ENCODE measurements at places on chromosomes 5 and 9. TPM values are rescaled to one million over a fixed set of nuclear protein-coding genes. Genes with fewer than 3 reads are reported as not detected.

DNA sequence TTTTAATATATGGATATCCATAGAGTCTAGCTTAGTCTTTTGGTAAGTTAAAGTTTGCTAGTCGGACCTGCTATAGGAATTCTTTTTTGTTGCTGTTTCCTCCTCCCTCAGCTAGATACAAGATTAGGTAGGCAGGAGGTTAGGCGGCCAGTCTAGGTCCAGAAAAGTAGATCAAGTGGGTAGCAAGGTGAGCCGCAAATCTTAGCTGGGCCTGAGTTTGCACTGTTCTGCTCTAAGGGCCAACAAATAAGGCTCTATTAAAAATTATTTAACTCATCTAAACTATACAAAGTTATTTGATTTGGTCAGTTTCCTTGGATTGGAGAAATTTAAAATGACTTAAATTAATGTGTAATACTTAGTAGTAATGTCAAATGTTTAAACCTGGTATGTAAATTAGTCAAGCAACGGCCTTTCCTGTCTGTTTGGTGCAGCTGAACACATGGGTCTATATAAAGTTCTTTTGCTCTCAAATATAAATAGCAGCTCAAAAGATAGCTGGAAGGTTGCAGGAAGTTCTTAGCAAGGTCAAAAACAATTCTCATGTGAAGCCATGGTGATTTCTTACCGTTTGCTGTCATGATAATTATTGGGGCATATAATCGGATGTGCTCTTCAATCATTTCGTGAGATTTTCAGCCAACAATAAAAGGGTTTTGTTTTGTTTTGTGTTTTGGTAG, 72.0 kb downstream of the PRKACG start:
- no peak for DNase-seq

- DNase-seq: no peak
Measured at GRCh38 chr9:38067859-38068681, 957 bp downstream of the SHB start.

DNA sequence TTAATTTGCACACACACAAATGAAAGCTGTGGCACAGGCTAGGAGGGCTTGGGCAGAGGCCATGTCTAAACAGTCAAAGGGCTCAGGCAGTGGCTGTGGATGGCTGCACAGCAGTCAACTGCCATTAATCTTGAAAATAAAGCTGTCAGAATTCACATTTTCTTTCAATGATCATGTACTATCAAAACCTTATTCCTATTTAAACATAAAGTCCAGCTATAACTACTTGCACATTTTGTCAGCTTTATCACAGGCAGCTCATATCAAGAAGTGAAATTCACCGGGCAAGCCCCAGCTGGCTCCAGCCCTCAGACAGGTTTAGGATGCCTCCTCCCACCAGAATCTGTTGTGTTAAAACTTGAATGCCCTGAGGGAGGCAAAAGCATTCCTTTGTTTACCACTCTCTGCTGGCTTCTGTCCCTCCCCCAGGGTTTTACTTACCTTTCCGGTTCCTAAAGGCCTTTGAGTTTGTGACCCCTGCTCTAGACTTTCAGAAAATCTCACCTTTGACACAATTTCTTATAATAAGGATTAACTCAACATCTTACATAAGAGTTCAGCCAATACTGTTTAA, 54.9 kb upstream of the GRAMD2B start:
- no peak for DNase-seq

DNA sequence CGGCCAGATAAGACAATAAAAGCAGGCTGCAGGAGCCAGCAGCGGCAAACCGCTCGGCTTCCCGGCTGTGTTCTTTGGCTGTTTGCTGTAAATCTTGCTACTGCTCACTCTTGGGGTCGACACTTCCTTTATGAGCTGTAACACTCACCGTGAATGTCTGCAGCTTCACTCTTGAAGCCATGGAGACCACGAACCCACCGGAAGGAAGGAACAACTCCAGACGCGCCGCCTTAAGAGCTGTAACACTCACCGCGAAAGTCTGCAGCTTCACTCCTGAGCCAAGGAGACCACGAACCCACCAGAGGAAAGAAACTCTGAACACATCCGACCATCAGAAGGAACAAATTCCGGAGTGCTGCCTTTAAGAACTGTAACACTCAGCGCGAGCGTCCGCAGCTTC, 451.7 kb downstream of the AGTPBP1 start:
- no peak for DNase-seq

- no peak for DNase-seq
Measured at GRCh38 chr9:131418143-131419025, 24.5 kb downstream of the PRRC2B start.

GRCh38 chr5:57778501-57779091, 296.0 kb upstream of the ACTBL2 start:
- peak; percentile 60 for DNase-seq

The SH3GL2 gene
- total RNA-seq: 3.4 TPM

The INSL4 gene
- total RNA-seq: not detected

The CYLC2 gene
- total RNA-seq: not detected

The PCDHGC5 gene
- 0.06 TPM for total RNA-seq

The SVEP1 gene
- 0.29 TPM for total RNA-seq
